ENCODE measurements at places on chromosomes 3 and 15.
A peak's percentile ranks its signal among the peaks of the same experiment; 100 is the strongest.

DNA sequence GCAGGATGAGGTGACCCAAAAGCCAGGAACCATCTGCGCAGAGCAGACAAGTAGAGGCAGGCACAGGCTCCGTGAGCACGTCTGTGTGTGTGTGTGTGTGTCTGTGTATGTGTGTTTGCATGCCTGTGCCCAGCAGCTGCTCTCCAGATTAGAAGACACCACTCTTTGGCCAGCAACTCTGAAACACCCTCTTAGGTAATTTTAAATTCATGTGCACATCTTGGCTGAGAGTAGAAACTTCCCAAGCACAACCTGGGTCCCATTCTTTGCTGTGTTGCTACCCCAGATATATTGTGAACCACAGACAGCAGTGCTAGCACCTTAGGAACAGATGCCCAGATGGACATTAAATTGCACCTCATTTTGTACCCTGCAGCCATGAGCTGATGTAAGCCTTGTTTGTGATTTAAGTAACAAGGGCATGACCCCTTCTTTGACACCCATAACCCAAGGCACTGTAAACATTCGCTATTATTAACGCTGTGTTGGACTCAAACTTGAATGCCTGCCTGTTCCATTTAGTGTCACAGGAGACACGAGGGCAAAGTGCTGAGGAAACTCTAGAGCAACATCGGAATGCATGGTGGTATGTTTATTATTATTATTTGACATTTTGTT, at the start of gene FILIP1L:
FILIP1L (minus strand) TSS at position 89 of the 618 bp plus-strand sequence.
- no peak for DNase-seq

DNA sequence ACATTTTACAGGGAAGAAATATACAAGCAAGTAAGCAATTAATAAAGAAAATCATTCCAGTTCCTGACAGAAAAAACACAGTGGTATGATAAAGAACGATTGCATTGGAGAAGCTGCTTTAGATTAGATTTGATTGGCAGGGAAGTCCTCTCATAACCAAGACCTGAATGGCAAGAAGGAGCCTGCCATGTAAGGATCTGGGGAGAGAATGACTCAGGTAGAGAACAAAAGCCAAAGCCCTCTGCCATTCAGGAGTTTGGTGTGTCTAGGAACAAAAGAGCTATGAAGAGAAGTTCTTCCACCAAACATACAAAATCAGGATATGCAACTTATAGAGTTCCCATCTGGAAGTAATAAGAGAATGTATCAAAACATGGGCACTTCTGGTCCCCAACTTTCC, 57.6 kb downstream of the SIDT1 start:
- no peak for DNase-seq

GRCh38 chr15:72342385-72342784, 22.4 kb upstream of the CELF6 start:
- peak; percentile 17 for DNase-seq

DNA sequence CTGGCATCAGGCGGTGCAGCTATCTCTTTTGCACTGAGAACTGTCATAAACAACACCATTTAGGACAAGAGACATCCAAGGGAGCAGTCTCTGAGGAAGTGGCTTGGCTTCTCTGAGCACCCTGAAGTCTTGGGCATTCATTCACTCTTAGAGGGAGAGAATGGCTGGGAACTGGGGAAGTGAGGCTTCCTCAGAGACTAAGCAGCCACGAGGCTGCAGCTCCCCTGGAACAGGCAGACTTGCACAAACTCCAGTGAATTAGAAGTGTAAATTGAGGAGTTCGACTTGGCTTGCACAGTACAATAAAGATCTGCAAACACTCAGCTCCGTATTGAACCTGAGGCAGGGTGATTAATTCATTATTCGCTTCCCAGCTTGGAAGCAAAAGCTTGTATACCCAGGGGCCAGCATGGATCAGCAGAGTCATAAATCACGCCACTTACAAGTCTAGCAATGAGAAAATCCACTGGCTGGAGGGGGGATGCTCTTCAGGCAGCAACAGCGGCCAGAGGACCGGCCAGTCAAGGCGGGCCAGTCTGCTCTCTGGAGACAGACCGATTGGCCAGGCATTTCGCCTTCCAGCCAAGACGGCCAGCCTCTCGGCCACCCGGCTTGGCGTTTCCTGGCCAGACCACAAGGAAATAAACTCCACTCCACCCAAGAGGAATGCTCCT, 118.8 kb upstream of the ADPGK start:
- DNase-seq, result no peak

GRCh38 chr3:64837126-64837738, 149.4 kb upstream of the ADAMTS9 start:
- DNase-seq, result no peak

- no peak for DNase-seq
These were observed 814.6 kb downstream of the AGBL1 start for GRCh38 chr15:86894269-86894668.

DNA sequence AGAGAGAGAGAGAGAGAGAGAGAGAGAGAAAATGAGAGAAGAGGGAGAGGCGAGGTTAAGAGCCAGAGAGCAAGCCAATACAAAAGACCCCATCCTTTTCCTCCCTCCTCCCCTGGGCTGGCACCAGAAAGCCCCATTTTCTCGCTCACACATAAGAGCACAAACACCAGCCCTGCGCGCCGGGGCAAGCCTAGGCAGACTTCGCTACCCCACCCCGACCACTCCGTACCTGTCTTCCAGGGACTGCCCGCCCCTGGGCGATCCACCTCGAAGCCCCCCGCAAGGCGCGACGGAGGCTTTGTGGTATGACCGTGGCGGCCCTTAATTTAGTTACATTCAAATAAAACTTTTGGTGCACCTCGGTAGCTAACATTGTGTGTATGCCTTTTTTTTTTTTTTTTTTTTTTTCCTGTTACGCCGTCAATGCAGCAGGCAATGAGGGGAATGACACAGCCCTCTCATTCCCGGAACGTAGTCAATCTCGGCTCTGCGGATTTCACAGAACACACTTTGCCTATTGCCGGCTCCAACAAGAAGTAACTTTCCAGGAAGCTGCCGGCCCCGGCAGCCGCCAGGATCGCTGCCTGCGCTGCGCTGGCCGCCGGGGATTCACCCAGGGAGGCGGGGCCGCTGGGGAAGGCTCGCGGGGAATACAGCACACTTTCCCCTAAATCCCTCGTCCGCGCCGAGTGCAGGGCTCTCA, 7.7 kb downstream of the BCL6 start:
- peak; percentile 35 for DNase-seq

DNA sequence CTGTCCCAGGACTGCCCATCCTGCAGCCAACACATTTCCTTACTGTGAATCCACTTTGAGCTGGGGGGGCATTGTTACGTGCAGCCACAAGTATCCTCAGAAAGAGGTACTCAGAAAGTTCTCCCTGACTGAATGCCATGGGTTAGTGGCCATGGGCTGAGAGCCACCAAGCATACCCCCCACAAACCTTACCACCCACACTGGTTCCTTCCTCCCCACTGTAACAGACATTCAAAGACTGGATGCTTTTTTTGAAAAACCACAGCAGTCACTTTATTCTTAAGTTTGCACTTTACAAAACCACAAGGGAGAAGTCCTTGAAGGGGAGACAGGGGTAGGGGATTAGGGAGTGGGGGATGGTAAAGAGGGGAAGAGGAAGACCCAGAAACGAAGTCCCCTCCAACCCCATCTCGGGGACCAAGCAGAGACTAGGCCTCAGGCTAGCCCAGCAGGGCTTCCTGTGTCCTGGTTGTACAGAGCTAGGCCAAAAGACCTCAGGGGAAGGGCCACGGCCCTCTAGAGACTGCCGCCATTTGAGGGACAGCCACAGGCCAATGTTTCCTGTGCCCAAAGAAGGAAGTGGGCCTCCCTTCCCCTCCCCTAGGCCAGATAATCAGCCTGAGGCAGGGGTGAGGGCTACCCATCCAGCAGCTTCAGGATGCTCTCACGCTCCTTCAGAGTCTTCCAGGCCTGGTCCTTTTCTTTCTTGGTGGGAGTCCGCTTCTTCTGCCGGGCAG, 10.1 kb upstream of the CAMK1 start:
- DNase-seq, result no peak

DNA sequence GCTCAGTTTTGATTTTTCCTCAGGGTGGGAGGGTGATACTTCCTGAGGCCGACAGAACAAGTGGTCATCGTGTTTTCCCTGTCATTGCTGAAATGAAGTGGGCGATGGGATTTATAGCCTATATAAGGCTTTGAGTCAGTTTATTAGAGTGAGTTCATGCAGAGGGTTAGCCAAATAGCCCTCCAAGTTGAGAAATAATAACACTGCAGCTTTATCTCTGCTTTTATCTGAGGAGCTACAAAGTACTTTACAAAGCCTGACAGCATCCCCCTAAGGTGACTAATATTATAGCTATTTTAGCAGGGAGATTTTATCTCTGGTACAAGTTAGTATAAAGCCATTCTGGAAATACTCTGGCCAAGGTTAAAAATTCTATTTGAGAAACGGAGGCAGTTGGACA, 389.6 kb downstream of the MFSD1 start:
- no peak for DNase-seq

GRCh38 chr3:24341668-24342067, 153.0 kb downstream of the THRB start:
- no peak for DNase-seq

GRCh38 chr3:15754047-15754446, 43.7 kb downstream of the ANKRD28 start:
- DNase-seq, result no peak

GRCh38 chr3:126350502-126351085, 6.6 kb downstream of the KLF15 start:
- DNase-seq, result no peak

DNA sequence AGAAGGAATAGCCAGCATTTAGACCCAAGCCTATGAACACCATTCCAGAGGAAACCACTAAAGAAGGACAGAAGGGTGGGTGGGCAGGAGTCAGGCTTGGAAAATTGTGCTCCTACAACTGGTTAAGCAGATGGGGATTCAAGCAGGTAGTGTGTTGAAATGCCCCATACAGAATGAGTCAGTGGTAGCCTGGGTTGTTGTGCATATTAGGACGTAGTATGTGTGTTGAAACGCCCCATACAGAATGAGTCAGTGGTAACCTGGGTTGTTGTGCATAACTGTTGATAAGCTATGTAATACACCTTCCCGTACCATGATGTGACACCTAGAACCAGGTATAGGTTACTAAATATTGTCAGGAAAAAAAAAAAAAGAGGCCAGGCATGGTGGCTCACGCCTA, 34.0 kb downstream of the MINDY4B start:
- DNase-seq, result no peak

DNA sequence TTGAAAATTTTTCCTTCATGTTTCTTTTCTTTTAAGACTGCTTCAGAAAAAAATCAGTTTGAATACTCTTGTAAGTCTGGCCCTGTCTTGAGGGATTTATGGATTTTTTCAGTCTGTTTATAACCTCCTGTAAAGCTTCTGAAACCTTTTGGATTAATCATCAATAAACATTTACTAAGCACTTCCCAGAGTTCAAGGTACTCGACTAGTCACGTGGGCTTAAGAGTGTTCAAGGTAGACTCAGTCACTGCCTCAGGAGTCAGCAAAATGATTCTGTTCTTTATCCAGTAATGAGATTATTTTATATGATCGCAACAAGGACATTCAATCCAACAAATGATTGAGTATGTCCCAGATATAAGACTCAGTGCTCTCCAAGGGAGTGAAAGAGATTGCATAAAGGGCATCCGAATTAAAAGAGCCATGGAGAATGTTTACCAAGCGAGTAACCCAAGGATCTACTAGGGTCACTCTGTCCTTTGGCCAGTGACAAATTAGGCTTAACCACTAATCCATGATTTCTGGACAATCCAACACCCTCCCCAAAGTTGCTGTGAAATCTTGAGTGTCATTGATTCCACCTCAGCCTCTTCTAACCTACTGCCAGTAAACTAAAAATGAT, 726.6 kb upstream of the NAALADL2 start:
- DNase-seq, result no peak

GRCh38 chr15:92062505-92062904, 209.0 kb downstream of the SLCO3A1 start:
- DNase-seq, result no peak

DNA sequence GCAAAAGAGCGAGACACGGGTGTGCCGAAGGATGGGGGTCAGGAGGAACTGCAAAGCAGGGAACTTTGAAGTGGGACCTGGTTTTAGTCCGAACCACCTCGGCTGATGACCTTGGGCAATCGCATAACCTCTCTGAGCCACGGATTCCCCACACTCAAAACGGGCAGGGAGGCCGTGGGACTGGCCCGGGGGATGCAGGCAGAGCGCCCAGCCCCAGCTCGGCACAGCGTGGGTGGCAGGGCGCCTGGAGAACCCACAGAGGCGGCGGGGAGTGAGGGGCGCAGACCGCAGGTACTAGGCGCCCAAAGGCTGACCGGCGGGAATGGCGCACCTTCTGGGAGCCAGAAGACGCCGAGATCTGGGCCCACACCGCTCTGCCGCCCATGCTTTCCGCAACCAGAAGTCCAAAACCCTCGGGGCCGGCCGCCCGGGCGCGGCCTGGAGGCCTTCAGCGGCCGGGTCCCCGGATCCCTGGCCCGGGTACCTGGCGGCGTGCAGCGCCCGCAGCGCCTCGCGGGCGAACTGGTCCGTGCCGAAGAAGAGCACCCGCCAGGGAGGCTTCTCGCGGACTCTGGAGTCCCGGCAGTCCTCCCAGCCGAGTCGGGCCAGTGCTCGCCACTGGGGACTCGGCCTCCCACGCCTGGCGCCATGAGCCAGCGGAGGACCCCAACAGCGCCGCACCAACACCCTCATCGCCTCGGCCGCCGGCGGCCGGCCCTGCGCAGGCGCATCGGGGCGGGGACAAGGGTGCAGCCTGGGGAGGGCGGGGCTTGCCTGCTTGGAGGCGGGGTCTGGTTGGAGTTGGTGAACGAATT, at the start of gene MTFMT:
MTFMT (minus strand) TSS at position 719 of the 815 bp plus-strand sequence; CDS start at position 693, 26 bp downstream.
- peak; percentile 96 for DNase-seq

- no peak for DNase-seq
These were observed 15.3 kb upstream of the HERC1 start for GRCh38 chr15:63848879-63849551.

GRCh38 chr3:13010780-13011572, 62.3 kb downstream of the IQSEC1 start:
- no peak for DNase-seq

GRCh38 chr3:16618721-16619120, 13.5 kb upstream of the DAZL start:
- DNase-seq, result no peak

DNA sequence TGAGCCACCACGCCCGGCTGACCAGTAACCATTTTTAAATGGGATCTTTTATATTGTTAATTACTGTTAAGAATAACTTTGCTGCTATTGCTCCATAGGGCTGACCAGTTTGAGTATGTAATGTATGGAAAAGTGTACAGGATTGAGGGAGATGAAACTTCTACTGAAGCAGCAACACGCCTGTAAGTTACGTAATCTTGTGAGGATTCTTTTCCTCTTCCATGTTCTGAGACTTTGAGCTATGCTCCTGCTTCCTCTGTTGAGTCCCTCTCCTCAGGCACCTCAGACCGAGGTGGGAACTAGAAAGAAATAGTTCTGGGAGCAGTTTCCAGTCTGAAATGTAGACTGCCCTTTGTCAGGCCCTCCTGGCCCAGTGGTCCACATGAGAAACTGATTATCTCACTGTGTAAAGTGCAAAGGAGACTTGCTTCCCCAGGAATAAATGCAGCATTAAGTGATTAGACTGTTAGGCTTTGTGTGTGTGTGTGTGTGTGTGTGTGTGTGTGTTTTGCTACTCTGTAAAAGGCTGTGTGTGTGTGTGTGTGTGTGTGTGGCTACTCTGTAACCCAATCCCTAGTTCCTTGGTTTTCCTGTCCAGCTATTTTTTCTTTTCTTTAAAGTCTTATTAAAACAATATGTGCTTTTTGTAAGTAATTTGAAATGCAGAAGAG, 5.2 kb downstream of the POLR2H start:
- no peak for DNase-seq

All from activated T-cell treated with anti-CD3 and anti-CD28 coated beads for 4 hours (primary cell).